Sigmoid colon (tissue), 7 donors: ENCODE measurements at places on chromosomes 2 and 18. TPM values are rescaled to one million over a fixed set of nuclear protein-coding genes. Genes with fewer than 3 reads are reported as not detected.

The LYG1 gene
- total RNA-seq: not detected

The REV1 gene
- 41.7 TPM for total RNA-seq

The KIF5C gene
- 11.1 TPM for total RNA-seq

The GPR45 gene
- total RNA-seq: not detected

The CTAGE1 gene
- not detected for total RNA-seq

The CYP26B1 gene
- total RNA-seq: 2.5 TPM

The HNMT gene
- total RNA-seq: 41.1 TPM

The CENPA gene
- not detected for total RNA-seq

The DLX2 gene
- not detected for total RNA-seq

The ABCB11 gene
- under 0.01 TPM for total RNA-seq

The TBR1 gene
- not detected for total RNA-seq

The NEB gene
- 0.68 TPM for total RNA-seq

The CELF4 gene
- total RNA-seq: 4.6 TPM
